Left hindlimb (tissue), 1 donor: ENCODE measurements at places on chromosomes 6 and 20.

DNA sequence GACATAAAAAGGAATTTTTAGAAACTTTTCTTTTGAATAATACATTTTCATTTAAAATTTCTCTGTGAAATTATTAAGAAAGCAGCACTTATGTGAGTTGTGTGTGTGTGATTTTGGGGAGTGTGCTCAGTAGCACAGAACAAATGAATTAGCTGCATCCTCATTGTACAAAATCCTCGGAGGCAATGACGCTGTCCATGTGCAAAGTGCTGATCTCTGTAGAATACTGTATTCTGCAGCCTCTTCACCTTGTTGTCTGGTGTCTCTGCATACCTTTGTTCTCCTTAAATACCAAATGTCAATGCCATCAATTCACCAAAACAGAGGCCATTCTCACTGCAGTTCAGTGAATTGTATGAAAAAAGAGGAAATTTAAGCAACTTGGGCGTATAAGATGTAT lies 838.4 kb downstream of the QKI start:
- DNase-seq: no peak

DNA sequence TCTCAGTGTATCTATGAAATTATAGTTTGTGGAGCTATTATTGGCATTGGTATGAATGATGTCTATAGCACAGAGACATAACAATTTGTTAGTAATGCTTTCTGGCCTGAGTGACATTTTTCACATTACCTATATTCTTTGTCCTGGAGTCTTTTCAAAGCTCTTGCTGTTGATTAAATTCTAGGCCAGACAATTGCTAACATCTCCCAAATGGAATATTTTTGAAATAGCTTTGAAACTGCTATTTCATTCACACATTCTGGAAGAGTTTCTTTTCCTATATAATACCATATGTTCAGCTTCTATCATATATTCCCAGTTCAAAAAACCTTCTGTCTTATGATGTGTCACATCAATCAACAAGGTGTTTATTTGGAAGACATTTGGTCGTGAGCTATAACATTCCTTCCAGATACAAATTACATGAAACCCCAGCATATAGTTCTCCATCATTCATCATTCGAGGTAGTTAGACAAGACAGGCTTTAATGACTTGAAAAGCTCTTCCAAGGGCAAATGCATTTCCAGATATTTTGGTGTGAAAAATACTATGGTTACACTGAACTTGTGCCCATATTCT lies 452.8 kb downstream of the KHDRBS2 start:
- DNase-seq: no peak

GRCh38 chr20:11108102-11108810 lies 434.5 kb upstream of the JAG1 start:
- DNase-seq: no peak

- DNase-seq: no peak
These were observed 4.4 kb upstream of the PRIM2 start for GRCh38 chr6:57313009-57313408.

DNA sequence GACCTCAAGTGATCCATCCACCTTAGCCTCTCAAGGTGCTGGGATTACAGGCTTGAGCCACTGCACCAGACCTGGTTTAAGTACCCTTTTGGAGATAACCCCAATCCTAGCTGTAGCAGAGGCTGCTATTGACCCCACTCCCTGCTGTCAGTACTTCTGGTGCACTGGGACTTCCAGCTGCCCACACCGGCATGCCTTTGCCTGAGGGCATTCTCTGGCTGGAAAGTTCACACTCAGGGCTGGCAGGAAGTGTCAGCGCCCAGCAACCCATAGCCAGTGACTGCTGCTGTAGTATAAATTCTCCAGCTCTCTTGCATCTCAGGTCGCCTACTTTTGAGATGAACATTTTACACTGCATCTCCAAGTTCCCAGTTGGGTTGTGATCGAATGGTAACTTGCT lies 75.3 kb downstream of the UTRN start:
- no peak for DNase-seq

DNA sequence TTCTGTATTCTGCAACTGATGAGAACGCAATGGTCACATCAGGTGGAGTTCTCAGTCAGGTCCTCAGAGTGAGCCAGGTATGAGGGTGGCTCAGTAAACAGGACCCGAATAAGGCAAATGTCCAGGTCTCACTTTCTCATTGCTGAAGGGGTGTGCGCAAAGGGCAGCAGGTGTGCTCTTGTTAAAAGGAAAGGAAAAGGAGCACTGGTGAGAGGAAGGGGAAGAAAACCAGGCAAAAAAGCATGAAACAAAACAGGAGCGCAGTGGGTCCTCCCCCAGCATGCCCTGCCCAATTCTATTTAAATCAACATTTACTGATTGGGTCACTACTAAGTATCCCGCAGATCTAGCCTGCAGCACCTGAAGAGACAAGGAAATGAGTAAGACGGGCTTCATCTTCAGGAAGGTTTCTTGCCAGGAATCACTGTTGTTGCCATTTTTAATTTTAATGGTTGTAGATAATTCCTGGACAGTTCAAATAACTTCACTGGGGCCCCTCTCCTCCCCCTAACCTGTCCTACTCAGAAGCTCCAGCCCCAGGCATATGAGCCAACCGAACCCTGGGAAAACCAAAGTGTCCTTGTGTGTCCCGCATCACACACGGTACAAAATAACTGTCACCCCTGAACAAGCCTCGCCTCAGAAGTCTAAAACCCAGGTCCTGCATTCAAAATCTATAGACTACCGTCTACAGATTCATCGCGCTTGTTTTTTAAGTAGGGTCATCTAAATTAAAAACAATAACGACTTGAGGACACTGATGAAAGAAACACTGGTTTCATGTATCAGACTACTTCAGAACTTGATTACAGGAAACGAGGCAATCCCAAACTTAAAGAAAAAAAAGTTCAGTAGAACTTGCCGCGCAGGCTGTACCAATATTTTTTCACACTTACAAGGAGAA lies 980 bp downstream of the MBOAT1 start:
- no peak for DNase-seq

GRCh38 chr6:24666097-24666640 lies 530 bp downstream of the TDP2 start:
- DNase-seq: no peak

DNA sequence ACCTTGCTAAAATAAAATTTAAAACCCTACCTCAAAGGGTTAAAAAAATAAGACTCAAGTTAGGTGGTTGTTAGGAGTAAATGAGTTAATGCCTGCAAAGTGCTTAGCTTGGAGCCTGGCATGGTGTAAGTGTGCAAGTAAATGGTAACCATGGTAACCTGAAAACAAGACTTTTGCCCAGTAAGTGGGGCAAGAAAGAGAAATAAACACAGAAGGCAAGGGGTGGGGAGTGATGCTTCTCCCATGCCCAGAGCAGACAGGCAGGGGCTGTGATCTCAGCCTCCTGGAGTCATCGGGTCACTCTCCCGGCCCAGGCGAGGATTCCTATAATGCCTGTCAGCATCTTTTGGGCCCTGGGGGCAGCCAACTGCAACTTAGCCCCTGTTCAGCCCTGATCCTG lies 59.2 kb upstream of the SLC32A1 start:
- no peak for DNase-seq

DNA sequence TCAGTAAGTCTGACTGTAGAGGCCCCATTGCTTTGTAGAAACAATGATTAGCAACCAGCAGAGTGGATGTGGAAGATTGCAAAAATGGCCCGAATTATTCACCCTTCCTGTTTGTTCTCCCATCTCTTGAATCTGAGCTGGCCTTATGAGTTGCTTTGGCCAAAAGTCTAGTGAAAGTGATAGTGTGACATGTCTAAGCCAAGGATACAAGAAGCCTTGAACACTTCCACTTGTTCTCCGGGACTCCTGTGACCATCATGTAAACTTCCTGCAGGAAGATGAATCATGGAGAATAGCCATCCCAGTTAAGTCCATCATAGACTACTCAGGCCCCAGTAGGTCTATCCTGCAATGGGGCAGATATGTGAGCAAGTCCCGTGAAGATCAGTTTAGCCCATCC lies 252.0 kb upstream of the JAG1 start:
- DNase-seq: no peak

DNA sequence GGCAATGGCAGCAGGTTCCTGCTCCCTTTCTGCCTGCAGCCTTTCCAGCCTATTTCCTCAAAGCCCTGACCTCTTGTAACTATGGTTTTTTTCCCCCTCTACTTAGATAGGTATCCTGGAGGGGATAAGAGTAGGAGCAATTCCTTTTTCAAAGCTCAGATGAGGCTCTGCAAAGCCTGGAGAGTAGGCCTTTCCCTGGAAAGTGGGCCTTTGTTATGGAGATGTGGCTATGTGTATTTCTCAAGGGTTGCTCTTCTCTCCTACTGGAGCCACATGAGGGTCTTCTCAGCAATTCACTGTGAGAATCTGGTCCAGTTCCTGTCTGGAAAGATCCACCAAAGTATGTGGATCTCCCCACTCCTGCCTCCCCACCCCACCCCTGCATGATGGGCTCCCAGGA lies 96.0 kb downstream of the DTD1 start:
- DNase-seq: no peak

GRCh38 chr6:118704915-118705314 lies 53.5 kb upstream of the CEP85L start:
- no peak for DNase-seq

- DNase-seq: peak; percentile 39
These were observed 42.6 kb downstream of the TTI1 start for GRCh38 chr20:37990571-37991151.

GRCh38 chr6:2978923-2979322 lies 7.6 kb upstream of the SERPINB6 start:
- no peak for DNase-seq

DNA sequence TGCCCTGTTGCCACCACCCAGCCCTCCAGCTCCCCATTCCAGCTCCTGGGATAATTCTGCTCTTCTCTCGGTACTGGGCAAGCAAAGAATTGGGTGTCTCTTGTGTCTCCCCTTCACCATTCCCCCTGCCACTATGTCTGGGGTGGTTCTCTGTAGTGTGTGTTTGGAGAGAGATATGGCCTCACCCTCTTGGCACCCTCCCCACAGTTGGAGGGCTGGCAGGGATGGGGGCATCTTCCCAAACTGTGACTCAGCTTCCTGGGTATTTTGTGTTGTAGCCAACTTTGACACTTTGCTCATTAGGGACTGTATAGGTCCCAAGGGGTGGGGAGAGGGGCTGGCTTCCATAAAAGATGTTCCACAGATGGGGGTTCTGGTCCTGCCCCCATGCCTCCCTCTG lies 1.7 kb downstream of the TNXB start:
- DNase-seq: no peak

GRCh38 chr6:134495203-134495889 lies 177.4 kb upstream of the SGK1 start:
- no peak for DNase-seq

DNA sequence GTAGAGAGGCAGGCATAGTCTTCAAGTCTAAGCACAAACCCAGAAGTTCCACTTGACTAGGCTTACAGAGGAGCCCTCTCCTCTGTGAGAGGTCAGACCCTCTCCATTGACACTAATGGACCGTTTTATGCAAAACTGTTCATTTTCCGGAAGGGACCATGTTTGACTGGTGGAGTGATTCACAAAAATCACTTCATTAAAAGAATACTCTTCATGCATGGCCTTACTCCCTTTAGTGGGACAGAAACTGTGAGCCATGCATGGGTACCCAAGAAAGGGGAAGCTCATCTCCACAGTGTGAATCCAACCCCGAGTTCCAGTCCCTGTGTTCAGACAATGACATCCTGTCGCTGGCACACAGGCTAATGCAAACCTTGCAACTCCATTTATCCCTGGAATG lies 63.2 kb downstream of the OLIG3 start:
- DNase-seq: no peak

DNA sequence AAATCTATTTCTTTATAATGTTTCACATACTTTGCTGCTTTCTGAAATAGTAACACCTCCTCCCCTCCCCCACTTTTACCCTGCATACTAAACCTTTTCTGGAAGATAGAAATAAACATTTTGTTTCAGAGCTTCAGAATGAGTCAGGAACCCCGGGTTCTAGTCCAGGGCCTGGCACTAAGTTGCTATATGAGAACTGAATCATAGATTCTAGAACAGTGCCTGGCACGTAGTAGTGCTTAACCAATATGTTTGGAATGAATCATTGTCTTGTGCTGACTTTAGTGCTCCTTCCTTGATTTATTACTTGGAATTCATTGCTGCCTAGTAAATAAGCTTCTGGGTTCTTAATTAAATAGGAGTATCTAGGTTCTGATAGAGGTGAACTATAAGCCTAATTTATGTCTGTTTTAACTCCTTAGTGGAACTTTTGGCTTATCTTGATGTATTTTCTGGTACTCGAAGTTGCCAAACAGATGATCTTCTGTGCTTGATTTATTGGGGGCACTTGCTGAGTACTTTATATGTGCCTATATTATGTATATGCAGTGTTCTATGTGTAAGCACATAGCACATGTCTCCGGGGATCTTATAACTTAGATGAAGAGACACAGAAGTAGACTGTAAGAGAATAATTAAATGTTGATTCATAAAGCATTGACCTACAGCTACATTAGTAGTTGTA lies 18.6 kb downstream of the TAB2 start:
- DNase-seq: no peak

DNA sequence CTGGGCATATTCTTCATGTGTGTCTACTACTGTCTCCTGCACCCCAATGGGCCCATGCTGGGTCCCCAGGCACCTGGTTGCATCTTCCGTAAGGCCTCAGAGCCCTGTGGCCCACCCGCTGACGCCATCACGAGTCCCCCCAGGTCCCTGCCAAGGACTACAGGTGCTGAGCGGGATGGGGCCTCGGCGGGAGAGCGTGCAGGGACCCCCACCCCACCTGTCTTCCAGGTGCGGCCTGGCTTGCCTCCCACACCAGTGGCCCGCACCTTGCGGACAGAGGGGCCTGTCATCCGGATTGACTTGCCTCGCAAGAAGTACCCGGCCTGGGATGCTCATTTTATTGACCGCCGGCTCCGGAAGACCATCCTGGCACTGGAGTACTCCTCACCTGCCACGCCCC lies 13.2 kb upstream of the CCM2L start:
- no peak for DNase-seq

DNA sequence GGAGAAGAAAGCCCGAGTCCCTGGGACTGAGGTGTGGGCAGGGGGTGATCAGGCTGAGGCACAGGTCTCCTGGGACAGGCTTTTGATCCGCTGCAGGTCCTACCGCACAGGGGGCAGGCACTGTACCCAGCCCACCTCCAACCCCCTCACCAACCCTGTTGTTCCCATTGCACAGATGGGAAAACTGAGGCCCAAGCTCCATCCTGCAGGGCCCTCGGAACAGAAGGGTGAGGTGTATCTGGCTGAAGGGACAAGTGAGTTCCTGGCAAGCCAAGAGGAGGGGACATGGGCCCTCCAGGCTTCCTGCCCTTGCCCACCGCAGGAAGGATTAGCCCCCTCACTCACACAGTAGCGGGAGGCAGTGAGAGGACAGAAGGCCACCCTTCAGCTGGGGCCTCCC lies 16.5 kb upstream of the SPDEF start:
- DNase-seq: no peak

- no peak for DNase-seq
These were observed 49.1 kb downstream of the LYRM2 start for GRCh38 chr6:89589297-89590025.

DNA sequence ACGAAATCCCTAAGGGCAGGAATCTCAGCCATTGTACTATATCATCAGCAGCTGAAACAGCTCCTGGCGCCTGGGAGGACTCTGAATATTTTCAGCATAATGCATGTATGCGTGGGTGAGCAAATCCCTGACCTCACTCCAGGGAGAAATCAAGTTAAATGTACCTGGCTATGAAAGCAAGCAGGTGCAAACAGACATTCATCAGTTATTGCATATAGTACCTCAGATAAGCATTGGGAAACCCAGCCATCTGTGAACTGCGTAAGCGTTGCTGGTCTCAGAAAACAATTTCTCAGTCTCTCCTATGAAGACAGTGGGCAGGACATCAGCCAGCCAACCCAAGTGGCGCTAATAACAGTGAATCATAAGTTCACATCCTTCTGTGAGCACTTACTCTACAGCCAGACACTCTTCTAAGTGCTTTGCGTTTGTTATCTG lies 622.6 kb downstream of the EPM2A start:
- no peak for DNase-seq

GRCh38 chr6:2102316-2102883 lies 143.0 kb downstream of the GMDS start:
- DNase-seq: no peak
